Islet precursor cell (in vitro differentiated cells): ENCODE measurements at places on chromosomes 1 and 21.

GRCh38 chr1:156866249-156866909 is 5.7 kb downstream of the NTRK1 start:
- DNase-seq: no peak

GRCh38 chr1:65949230-65949626 is 156.5 kb downstream of the PDE4B start:
- no peak for DNase-seq

GRCh38 chr1:108601708-108602410 is 42.0 kb downstream of the EEIG2 start:
- DNase-seq: peak; percentile 70

GRCh38 chr1:51313268-51313852 is 17.0 kb downstream of the TTC39A start:
- DNase-seq: no peak

GRCh38 chr1:7940745-7941436 is at the start of gene TNFRSF9:
TNFRSF9 (minus strand) TSS chr1:7940839; CDS start chr1:7939994, 845 bp downstream.
- peak; percentile 62 for DNase-seq

GRCh38 chr1:215263636-215264035 is 181.1 kb downstream of the KCNK2 start:
- DNase-seq: no peak

DNA sequence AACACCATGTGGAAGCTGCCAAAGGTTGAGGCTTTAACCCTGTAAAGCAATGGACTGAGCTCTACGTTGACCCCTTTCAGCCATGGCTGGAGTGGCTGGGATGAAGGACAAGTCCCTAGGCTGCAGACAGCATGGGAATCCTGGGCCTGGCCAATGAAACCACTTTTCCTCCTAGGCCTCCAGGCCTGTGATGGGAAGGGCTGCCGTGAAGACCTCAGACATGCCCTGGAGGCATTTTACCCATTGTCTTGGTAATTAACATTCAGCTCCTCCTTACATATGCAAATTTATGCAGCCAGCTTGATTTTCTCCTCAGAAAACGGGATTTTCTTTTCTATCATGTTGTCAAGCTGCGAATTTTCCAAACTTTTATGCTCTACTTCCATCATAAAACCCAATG is 214.5 kb downstream of the RGS7 start:
- peak; percentile 22 for DNase-seq

DNA sequence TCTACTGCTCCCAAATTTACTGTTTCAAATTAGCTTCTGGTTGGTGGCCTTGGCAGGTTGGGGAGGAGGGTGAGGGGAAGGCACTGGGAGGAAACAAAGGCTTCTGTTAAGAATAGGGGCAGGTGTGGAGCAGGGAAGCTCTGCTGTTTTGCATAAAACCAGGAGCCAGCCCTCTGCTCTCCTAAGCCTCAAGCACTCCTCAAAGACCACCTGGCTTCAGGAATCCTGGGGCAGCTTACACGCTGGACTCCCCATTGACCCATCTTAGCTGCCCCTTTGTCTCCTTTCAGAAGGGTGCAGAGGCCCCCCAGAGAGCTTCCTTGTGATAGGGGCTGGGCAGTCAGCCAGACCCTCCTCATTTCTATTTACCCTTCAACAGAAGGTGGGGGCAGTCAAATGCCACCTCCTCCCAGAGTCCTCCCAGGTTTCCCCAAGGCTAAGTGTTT is 11.5 kb upstream of the DHRS3 start:
- peak; percentile 72 for DNase-seq
